ENCODE measurements at places on chromosomes 4 and X.

DNA sequence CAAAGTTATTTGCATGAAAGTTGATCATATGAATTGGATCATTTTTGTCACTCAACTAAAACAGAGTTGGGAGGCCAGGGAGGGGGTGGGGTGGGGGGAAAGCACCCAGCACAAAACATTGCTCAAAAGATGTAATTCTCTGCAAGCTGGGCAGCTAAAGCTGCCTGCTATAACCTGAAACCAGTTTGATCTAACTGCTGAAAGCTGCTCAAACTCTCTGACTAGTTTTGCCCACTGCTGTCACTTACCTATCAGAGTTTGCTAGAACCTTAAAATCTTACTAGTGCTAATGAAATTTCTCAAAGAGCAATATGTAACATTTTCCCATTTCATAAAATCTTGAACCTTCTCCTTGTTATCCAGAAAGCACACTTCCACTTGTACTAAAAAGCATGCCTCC, 10.4 kb downstream of the CXCL8 start:
- DNase-seq = no peak

GRCh38 chr4:156576946-156577345, 394.7 kb downstream of the PDGFC start:
- DNase-seq = no peak

DNA sequence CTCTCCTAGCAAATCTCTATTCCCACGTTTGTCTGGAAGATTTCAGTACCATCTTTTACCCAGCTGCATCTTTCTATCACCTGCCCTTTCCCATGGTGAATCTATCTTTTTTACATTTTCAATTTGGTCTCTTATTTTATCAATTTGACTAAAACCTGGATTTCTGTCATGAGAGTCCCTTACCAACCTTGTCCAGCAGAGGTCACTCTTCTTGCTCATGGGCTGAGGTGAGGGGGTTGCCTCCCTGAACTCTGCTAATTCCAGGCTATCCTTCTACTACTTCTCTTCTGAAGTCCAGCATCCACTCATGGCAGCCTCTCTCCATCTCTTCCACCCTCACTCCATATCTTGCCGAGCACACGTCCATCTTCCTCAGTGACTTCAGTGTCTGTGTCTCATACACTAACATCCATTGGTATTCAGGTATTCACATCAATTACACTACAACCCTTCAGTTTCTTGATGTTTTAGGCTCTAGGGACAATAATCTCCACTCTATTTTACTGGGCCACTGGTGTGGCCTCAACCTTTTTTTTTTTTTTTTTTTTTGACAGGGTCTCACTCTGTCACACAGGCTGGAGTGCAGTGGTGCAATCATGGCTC, 17.8 kb upstream of the ZNF827 start:
- DNase-seq = peak; percentile 72

DNA sequence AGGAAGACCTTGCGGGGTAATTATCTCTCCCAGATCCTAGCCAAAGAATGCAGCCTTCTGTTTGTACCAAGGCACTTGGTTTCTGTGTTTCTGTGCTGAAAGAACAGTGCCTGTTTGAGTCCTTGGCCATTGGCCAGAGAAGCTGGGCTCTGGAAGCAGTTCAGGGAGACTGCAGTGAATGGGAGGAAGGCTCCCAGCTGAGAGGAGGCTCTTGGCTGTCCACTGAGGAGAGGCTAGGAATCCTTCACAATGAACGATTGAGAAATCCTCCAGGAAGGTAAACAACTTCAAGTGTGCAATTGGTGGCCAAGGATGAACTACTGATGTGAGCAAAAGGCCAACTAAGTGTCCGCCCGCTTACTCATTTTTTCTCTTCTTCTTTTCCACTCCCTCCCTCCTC, 61.3 kb downstream of the HS3ST1 start:
- DNase-seq = no peak

- DNase-seq = no peak
Observed at GRCh38 chrX:20394451-20394850, 127.7 kb upstream of the RPS6KA3 start.

GRCh38 chr4:125338814-125339213, 24.1 kb downstream of the FAT4 start:
- no peak for DNase-seq

DNA sequence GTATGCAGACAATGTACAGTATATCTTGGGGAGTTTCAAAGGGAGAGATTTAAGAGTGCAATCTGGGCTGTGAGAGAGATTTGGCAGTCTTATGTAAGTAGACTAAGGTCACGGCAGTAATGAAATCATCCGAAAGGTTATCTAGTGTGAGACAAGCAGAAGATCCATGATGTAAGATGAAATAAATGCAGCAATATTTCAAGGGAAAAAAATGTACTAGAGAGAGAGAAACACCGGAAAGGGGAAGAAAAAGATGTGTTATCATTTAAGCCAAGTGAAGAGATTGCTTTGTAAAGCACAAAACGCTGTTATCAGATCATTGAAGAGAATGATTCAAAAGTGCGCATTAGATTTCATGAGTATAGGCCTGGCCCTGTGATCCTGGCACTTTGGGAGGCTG, 88.4 kb upstream of the GUCY1A1 start:
- DNase-seq = no peak

GRCh38 chr4:6047130-6047673, 29.0 kb upstream of the C4orf50 start:
- DNase-seq = no peak

DNA sequence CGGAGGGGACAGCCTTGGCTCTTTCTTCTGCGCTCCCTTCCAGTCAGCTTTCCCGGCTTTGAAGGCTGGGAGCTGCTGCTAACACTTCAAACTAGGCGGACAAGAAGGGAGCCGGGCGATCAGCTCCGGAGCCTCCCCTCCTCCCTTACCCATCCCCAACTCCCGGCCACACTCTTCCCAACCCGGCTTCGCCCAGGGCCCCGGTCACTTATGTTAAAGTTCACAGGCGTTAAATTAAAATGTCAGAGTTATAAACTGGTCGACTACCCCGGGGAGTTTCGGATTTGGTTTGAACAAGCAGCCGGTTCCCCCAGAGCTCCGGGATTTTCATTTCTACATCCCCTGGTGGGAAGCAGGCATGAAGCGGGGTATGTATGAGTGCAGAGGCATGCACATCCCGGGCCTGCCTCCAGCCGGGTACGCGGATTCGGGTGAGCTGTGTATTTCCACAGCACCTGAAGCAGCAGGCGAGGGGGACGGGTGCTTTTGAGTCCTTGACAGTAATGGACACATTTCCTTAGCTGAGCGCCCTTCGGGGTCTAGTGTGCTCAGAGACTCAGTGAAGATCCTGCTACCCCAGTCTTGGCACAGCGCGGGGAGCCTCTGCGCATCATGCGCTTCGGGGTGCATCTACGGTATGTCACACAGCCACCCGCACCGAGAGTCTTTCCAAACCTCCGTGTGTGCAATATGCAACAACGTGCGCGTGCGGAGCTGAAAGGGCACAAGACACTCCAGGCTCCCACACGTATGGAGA, 880 bp downstream of the UNC5C start:
- DNase-seq = peak; percentile 51

- DNase-seq = no peak
Observed at GRCh38 chrX:27575565-27575964, 14.6 kb upstream of the DCAF8L2 start.

GRCh38 chr4:107202744-107203143, 166.6 kb upstream of the DKK2 start:
- no peak for DNase-seq

GRCh38 chr4:2596611-2597010, 60.2 kb downstream of the FAM193A start:
- DNase-seq = no peak

- no peak for DNase-seq
Observed at GRCh38 chr4:184961660-184962059, 56.6 kb upstream of the HELT start.

DNA sequence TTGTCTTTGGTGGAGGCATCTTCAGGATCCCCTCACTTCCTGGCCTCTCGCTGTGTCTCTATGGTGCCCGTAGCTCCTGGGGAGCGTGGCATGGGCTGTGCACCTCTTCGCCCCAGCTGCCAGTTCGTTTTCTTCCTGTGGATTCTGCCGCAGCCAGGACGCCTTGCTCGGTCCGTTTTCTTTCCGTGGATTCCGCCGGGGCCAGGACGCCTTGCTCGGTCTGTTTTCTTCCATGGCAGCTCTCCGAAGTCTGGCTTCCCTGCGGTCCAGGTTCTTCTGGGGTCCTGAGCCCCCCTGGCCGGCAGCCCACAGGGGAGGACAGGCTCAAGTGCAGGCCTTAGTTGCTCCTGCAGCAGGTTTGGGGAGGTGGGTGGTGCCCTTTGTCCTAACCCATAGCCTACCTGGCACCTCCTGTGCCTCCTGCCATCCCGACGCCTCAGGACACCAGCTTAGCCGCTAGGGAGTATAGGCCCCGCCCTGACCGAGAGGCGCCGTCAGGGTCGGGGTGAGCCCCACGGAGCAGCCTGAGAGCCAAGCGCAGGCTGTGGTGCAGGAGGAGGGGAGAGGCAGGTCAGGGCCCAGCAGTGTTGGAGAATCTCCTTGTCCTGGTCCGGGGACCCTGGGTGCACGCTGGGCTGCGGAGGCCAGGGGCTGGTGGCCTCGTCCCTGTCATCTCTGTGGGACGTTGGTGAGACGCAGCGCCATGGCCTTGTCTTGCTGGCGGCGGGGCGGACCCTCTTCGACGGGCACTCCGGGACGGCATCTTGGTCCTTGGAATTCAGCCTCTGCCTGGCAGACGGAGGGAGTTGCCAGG, 27.1 kb downstream of the UVSSA start:
- DNase-seq = no peak

GRCh38 chr4:683982-684622, 4.8 kb downstream of the SLC49A3 start:
- DNase-seq = peak; percentile 74

DNA sequence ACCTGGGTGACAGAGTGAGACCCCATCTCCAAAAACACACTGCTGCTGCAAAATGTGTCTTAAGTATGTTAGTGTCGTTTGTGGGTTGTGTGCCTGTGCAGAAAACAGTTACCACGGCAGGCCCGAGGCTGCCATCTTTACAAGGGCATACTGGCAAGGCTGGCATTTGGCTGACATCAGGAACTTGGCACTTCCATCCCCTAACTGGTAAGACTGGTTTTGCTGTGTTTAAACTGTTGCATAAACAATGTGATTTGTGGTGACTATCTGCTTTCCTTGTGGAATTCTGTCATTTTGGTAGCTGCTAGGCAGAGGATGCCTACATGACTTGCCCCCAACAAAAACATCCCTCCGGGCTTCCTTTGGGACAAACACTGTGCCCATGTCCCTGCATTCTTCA, 12.3 kb downstream of the LRP2BP start:
- no peak for DNase-seq

DNA sequence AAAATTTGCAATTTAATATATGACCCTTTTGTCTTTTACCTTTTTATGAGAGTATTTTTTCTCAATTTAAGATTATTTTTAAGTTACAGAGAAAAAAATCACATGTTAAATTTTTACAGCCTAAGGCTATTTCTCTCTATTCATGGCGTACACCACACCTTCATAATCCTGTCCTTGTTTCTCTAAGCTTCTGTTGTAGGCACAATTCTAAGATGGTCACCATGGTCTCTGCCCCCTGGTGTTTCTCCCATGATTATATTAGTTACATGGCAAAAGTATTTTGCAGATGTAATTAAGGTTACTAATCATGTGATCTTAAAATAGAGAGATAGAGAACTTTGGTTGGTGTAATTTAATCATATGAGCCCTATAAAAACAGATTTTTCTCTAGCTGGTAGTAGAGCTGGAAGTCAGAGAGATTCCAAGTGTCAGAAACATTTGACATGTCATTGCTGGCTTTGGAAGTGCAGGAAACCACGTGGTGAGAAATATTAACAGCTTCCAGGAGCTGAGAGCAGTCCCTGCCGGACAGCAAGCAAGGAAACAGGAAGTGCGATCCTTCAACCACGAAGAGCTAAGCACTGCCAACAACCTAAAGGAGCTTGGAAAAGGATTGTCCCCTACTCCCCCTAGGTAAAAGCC, 89.8 kb downstream of the EIF4E start:
- DNase-seq = peak; percentile 34

GRCh38 chr4:123304151-123304964, 92.2 kb upstream of the SPRY1 start:
- no peak for DNase-seq

DNA sequence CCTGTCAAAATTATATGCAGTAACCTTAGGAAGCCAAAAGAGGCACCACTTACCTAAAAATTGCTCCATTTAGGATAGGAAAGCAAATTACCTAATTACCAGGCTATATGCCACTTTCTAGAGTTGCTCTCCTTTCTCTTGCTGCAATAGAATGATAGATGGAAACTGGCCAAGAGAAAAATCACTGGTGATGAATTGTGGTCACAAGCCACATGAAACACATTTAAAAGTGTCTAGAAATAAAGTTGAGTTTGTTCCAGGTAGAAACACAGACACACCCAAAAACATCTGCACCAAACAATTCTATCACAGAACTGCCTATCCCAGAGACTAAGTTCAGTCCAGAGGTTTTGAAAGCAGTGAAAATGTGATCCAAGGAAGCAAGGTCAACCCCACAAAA, 337.7 kb downstream of the PCDH19 start:
- DNase-seq = peak; percentile 3

GRCh38 chr4:155143512-155143911, 64.9 kb upstream of the NPY2R start:
- DNase-seq = no peak

- DNase-seq = no peak
Observed at GRCh38 chrX:136816975-136817374, 36.2 kb upstream of the ARHGEF6 start.

- no peak for DNase-seq
Observed at GRCh38 chr4:23766344-23766743, 123.5 kb downstream of the PPARGC1A start.

- DNase-seq = no peak
Observed at GRCh38 chrX:153688911-153689590, 1.3 kb downstream of the SLC6A8 start.

DNA sequence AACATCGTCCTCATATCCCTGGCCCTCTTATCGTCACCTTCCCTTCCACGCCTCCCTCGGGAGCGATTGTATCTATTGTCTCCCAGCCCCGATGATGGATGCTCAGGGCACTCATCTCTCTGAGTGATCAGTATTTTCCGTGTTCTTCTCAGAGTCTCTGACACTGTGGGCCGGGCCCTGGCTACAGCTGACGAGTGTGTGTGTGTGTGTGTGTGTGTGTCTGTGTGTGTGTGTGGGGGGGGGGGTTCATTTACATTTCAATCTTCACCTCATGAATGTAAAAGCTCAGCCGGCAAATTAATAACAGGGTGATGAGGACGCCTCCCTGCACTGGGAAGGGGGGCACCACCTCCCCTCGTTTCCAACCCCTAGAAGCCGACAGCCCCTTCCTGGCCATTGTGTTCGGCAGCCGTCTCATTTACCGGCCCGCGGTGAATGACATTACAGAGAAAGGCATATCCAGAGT, 159.5 kb downstream of the SHOX start:
- DNase-seq = no peak

DNA sequence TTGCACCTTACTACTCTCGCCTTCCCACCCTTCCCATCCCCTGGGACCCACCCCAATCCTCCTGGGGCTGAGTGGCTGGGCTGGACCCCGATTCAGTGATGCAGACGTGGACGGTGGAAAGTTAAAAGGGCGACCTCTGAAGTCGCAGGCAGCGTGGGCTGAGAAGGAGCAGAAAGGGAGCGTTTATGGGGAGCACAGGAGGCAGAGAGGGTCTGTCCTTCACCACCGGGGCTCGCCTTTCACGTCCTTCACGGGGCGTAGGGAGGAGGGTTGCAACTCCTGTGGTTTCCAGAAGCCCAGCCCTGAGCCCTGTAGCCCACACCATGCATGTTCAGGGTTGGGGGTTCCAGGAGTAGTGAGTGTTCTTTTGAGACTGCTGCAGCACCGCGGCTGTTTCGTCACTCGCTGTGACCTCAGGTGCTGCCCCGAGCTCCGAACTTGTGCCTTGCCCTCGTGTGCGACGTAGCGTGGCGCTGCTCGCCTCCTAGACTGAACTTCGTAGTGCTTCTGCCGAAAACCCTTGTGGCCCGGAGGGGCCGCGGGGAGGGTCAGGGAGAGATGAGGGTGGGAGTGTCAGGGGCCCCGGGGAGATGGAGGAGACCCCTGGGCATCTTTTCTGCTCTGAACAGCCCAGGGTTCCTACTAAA, 1.6 kb downstream of the NHS start:
- DNase-seq = no peak

Measured in OCI-M1 (cell line).